ENCODE measurements at places on chromosomes 6 and 20.

DNA sequence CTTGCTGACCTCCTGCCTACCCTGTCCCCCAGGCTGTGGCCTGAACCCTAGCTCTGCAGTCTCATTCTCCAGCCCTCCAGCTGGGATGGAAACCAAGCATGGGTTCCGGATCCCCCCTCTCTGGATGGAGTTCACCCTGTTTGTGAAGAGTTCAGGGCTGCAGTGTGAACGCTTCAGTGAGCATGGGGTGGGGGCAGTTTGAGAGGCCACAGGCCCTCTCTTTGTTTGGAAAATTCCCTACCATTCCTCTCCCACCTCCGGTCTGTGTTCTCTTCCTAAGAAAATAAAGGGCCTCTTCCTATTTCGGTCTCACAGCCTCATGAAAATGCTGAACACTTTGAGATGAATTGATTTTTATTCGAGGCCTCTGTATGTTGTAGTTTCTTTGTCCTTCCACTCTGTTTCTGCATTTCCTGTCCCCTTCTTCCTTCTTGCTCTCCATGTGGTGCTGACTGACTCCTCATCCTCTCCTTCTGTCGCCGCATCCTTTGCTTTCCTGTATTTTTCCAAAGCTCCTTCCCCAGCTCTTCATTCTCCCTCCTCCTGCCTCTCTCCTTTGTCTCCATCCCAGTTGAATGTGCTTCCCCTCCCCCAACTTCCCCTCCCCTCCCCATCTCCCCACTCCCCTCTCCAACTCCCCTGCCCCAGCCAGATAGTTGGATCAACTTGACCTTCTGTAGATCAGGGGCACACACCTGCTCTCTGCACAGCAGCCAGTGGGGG is 2.4 kb upstream of the KCNK5 start:
- no peak for DNase-seq

- no peak for DNase-seq
These were observed 9.0 kb upstream of the EXOC2 start for GRCh38 chr6:701700-702479.

DNA sequence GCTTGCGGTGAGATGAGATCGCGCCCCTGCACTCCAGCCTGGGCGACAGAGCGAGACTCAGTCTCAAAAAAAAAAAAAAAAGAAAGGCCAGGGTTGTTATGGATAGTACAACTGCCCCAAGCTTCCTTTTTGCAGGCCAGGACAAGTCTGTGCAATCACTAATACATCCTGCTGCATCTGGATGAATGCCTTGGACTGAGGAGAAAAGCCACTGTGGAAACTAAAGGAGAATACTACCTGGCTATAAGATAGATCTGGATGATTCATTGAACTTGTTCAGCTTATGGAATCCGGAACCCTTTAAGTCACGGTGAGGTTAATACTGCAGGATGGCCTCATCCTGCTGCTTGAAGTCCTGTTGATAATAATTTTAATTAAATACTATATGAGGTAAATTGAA is 278.2 kb downstream of the TFAP2A start:
- DNase-seq: no peak

DNA sequence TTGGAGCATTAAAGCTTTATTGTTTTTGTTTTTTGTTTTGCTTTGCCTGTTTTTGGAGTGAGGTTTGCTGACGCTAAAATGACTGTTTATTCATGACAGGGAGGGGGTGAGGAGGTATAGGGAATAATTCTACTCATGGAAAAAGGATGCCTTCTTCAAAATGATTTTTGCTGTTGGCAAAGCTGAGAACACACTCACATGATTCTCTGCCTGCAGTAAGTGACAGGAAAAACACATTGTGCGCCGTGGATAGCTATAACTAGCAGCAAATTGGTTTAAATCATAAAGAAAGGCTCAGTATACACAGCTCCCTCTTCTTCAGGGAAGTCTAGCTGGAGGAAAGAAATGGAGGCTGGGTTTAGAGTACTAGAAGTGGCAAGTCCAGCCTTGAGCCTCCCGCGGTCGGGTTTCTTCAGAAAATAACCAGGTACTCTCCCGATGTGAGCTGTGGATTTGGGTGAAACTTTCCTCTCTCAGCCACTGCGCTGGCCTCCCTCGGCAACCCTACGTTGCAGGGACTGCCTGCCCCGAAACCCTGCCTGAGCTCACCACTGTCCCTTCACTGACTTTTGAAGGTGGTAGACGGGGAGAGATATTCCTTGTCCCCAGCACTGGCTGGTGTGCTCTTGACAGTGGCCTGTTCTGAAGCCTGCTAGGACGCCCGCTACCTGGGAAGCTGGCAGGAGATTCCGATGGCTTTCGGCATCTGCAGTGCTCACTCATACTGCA is 278.2 kb downstream of the NRN1 start:
- DNase-seq: no peak

GRCh38 chr6:32794510-32794909 is 22.3 kb downstream of the HLA-DOB start:
- DNase-seq: no peak

DNA sequence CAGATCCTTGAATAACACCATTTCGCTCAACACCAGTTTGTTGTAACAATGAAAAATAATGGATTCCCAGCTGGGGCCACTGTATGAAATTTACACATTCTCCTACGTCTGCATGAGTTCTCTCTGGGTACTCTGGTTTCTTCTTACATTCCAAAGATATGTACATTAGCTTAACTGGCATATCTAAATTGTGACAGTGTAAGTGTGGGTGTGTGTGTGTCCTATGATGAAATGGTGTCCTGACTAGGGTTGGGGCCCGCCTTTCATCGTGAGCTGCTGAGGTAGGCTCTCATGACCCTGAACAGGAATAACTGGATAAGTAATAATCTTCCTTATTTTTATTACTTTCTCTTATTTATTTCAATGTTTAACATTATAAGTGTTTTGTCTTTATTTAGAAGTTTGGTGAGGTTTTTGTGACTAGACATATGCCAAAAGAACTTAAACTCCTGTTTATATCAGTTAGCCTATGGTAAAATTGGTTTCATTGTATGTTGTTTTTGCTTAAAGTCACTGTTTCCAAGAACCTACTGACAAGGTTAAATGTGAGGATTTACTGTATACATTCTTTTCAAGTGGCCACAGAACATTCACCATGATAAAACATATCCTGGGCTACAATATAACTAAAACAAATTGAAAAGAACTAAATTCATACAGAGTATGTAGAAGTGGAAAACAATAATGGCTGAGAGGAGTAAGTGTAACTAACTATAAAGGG is 42.4 kb downstream of the RBL1 start:
- DNase-seq: no peak

GRCh38 chr6:41271901-41272395 is 14.5 kb downstream of the TREM1 start:
- no peak for DNase-seq

All from fibroblast of pulmonary artery (primary cell).